Type B pancreatic cell (in vitro differentiated cells): ENCODE measurements at places on chromosomes 5 and 9.

- no peak for DNase-seq
Measured at GRCh38 chr9:120997502-120997901, 52.6 kb downstream of the C5 start.

DNA sequence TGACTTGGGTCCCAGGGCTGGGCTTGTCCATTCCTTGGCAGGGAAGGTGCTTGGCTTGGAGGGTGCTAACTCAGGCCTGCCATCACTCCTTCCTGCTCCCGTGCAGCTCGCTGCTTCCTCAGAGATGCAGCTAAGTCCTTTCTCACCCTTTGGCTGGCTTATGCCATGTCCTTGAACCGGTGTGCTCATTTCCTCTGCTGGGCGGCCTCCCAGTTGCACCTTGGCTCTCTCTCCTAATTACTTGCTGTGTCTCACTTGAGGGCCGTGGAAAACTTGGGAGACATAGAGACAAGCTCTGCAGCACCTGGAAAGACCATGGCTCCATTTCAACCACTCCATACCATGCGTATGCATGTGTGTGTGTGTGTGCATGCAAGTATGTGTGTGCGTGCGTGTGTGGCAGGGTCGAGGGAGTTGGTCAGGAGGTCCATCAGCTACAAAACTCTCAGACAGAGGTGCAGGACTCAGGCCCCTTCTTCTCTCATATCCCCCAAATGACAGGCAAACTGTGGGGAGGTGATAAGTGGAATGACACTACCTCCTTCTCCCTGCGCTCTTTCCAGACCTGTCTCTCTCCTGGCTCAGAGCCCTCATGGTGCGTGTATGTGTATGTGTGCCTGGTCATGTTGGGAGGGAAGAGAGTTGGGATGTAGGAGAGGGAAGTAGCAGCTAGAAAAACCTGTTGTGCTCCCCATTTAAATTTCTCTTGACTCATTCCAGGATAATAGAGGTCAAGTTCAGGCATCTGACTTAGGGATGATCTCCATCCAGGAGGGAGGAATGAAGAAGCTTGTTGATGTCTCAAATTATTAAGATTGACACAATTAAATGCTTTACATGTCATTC lies 17.6 kb upstream of the MTMR12 start:
- DNase-seq, result no peak

- no peak for DNase-seq
Measured at GRCh38 chr5:115627295-115627865, 1.5 kb upstream of the TMED7 start.

GRCh38 chr9:23552876-23553601 lies 273.0 kb downstream of the ELAVL2 start:
- no peak for DNase-seq

- DNase-seq, result no peak
Measured at GRCh38 chr5:61926911-61927310, 379.1 kb upstream of the KIF2A start.

DNA sequence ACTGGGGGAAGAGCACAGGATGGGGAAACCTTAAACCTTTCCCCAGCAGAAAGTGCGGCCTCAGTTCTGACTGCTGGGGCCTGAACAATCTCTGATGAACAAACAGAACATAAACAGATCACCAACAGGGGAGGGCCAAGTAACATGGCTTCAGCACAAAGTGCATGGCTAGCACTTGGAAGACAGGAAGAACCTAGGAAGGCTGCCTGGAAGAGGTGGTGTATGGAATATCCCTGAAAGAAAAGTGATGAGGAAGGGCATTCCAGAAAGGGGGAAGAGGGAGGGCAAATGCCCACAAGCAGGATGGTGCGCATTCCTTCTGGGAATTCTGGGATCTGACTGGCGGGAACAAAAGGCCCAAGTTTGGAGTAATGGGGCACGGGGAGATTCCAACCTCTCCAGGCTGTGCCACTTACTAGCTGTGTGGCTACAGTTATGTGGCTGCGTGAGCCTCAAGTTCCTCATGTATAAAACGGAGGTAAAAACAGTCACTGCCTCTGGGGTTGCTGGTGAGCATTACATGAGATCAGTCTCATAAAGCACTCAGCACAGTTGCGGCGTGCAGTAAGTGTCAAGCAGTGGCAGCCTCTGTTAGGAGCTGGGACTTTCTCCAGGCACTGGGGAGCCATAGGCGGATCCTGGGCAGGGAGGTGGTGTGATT lies 1.6 kb downstream of the PDGFRB start:
- no peak for DNase-seq

DNA sequence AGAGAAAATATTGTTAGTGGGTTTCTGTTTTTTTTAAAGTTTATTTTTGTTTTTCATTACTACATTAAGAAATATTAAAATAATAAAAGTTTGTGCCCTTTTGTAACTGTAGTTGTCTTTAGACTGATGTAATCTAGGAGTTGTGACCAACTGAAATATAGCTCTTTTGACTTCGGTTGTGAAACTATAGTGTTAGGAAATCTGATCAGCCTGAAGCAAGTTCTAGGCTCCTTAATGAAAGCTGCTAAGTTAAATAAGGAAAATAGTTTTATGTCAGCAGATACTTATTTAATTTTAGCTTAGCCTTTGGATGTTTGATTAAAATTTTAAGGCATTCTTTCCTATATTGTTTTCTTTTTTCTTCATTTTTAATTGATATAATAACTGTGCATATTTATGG lies 14.2 kb downstream of the AP3S1 start:
- no peak for DNase-seq

DNA sequence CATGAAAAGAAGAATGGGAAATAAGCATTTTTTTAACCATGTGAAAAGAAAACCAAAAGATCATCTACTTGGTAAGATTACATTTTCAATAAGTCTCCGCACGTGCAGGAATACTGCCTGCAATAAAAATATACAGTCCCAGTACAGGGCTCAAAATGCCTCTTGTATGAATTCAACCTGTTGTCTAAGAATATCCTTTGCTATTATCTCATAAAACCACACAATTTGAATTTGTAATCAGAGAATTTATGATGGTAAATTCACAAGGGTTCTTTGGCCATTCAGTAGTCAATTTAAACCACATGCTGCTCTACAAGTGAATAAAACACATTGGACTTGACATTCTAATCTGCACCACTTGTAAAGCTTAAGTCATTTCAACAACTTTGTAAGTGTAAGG lies 46.6 kb downstream of the ST8SIA4 start:
- no peak for DNase-seq

- no peak for DNase-seq
Measured at GRCh38 chr5:144487761-144488160, 317.1 kb downstream of the KCTD16 start.

DNA sequence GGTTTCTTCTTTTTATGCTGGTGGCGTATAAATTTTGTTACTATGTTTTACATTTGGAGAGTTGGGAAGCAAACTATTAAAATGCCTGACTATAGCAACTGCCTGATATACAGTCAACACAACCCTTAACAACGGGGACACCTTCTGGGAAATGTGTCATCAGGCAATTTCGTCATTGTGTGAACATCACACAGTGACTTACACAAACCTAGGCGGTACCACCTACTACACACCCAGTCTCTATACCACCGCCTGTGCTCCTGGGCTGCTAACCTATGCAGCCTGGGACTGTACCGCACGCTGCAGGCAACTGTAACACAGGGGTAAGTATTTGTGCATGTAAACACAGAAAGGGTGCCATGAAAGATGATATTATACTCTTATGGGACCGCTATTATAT lies 1.3 kb upstream of the CDHR2 start:
- DNase-seq, result no peak

- DNase-seq, result no peak
Measured at GRCh38 chr5:115859378-115859777, 17.6 kb downstream of the AP3S1 start.

GRCh38 chr5:109905906-109906305 lies 216.2 kb downstream of the MAN2A1 start:
- DNase-seq, result no peak

DNA sequence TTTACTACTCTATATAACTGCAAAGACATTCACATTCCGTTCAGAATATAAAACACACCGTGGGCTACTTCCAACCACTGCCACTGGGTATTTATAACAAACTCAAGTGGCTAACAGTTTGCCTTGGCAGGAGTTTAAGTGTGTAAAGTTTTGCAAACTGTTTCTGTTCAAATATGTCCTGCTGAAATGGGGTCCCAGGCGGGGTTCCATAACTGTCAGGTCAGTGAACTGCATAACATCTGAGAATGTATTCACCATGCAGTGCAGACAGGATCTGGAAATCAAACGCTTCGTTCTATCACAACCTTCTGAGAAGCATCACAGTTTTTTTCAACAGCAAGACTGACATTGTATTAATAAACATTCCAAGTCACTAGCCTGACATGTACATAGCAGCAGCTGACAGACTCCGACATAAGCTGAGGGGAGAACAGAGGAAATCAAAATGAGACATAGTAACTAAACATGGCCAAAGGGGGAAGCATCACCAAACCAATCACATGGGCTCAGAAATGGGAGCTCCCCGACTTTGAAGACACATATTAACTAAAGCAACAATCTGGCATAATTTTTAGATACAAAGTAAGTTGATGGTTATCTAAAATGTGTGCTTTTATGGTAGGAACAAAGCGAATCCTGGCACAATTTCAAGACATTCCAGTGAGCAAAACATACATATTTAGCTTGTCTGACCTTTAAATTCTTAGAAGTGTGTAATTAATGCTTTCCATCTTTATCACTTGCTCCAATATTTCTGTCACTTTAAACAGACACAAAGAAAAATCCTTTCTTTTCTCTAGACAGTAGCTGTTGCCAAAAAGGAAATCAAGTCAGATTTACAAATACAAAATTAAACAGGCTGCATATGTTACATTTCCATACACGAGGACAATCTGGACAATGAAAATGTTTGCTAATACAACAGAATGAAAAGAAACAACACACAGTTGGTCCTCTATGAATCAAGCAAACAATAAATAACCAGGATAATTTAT lies 156.8 kb downstream of the MAPKAP1 start:
- no peak for DNase-seq

DNA sequence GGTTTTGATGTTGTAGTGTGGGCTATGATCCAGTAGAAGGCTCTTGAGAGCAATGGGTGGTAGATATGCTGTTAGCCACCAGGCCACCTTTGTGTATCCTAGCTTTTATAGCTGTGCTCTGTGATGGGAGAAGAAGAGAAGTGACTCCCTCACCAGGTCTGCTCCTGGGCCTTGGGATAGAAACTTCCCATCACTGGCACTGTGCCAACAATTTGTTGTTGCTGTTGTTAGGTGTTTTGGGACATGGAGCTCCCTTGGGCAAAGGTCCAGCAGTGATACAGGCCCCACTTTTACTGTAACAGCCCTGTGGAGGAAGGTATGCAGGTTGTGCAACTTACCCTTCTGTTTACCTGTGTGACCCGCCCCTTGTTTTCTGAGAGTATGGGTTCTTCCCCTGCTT lies 570.9 kb upstream of the GRIN3A start:
- no peak for DNase-seq

- no peak for DNase-seq
Measured at GRCh38 chr5:111582451-111582850, 70.1 kb upstream of the STARD4 start.

DNA sequence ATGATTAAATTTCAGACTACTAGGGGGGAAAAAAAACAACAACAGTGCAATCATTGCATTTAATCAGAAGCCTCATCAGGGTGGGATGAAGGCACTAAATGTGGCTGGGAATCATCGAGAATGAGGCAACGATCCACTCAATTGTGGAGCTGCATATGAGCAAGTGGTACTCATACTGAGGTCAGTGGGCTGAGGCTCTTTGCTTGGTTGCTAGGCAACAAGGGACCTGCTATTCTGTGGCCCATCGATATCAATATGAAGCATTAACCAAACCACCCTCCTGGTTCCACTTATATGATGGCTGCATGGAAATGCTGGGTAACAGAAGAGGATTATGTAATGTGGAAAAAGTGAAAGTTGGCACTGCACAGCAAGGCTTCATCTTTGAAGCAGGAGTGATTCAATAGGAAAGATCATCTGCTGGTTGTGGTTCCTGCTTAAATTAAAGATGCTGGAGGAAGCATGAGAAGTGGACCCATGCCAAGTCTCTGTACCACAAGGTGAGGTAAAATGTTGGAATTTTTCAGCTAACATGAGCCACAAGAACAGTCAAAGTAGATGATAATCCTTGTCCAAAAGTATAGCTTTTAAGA lies 159.8 kb upstream of the HMHB1 start:
- no peak for DNase-seq

DNA sequence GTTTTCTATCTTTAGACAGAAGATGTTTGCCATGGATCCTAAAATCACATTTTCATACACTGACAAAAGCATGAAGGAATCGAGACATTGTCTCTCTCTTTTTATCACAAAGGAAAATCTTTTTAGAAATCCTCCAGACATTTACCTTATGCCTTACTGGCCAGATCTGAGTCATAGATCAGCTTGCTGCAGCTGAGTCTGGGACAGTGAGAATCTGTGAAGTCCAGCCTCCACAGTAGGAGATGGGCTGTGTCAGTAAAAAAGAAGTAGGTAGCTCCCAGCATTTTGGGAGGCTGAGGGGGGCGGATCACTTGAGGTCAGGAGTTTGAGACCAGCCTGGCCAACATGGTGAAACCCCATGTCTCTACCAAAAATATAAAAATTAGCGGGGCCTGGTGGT lies 333.4 kb upstream of the ZNF462 start:
- no peak for DNase-seq

DNA sequence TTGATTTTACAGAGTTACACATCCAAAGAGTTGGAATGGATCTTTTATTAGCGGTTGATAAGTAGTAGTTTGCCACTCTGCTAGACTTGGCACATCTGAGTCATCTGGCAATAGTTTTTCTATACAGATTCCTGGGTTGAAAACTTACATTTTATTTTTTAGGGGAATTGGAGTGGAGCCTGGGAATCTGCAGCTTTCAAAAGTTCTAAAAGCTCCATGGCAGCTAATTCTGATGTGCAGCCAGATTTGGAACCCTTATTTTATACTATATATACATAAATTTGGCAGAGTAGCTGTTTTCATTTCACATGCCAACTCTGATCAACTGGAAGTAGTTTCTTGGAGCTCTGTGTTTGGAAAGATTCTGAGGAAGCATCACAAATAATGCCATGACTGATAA lies 715.5 kb downstream of the TLR4 start:
- no peak for DNase-seq

GRCh38 chr5:78591138-78591612 lies 57.4 kb downstream of the LHFPL2 start:
- DNase-seq, result no peak

GRCh38 chr5:14458414-14458813 lies 123.2 kb upstream of the OTULINL start:
- no peak for DNase-seq

- no peak for DNase-seq
Measured at GRCh38 chr5:91106842-91107511, 276.1 kb downstream of the ARRDC3 start.

GRCh38 chr5:129608350-129608749 lies 139.5 kb upstream of the MINAR2 start:
- DNase-seq, result no peak

- DNase-seq, result no peak
Measured at GRCh38 chr9:107323836-107324585, 40.9 kb downstream of the RAD23B start.

DNA sequence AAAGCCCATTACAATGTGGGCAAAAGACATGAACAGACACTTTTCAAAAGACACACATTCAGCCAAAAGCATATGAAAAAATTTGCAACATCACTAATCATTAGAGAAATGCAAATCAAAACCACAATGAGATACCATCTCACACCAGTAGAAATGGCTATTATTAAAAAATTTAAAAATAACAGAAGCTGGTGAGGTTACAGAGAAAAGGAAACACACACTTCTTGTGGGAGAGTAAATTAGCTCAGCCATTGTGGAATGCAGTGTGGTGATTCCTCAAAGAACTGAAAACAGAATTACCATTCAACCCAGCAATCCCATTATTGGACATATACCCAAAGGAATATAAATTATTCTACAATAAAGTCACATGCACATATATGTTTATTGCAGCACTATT lies 585.2 kb upstream of the TUSC1 start:
- DNase-seq, result no peak
